ENCODE measurements at places on chromosomes 11 and 22. TPM values are rescaled to one million over a fixed set of nuclear protein-coding genes. Genes with fewer than 3 reads are reported as not detected.

SCGB1D2 gene
- not detected for total RNA-seq

GLYAT gene
- not detected for total RNA-seq

TMEM45B gene
- total RNA-seq, result not detected

FAM111B gene
- total RNA-seq, result 10.6 TPM

JRKL gene
- total RNA-seq, result 6.6 TPM

FGF19 gene
- total RNA-seq, result not detected

LDHAL6A gene
- total RNA-seq, result 0.17 TPM

TNNI2 gene
- total RNA-seq, result not detected

APOBEC3B gene
- total RNA-seq, result 23.4 TPM

PEX16 gene
- 33.0 TPM for total RNA-seq

SLC17A6 gene
- total RNA-seq, result not detected

PARVA gene
- total RNA-seq, result 27.4 TPM

DSCAML1 gene
- not detected for total RNA-seq

ANO1 gene
- not detected for total RNA-seq

TCF20 gene
- total RNA-seq, result 22.4 TPM

CDHR5 gene
- not detected for total RNA-seq

SEPTIN3 gene
- under 0.01 TPM for total RNA-seq

RASSF10 gene
- total RNA-seq, result not detected

CCDC88B gene
- total RNA-seq, result 1.3 TPM

B3GAT3 gene
- total RNA-seq, result 41.5 TPM

MISFA gene
- total RNA-seq, result 0.34 TPM

SLC6A5 gene
- total RNA-seq, result not detected

WNT7B gene
- 2.5 TPM for total RNA-seq

CAPRIN1 gene
- total RNA-seq, result 166 TPM

MRGPRF gene
- 43.1 TPM for total RNA-seq

BAIAP2L2 gene
- 0.59 TPM for total RNA-seq

SHISA8 gene
- not detected for total RNA-seq

MRGPRG gene
- total RNA-seq, result not detected

OR52I1 gene
- total RNA-seq, result not detected

All from bronchus fibroblast of lung (primary cell).